ENCODE measurements at places on chromosomes 1 and 21.

DNA sequence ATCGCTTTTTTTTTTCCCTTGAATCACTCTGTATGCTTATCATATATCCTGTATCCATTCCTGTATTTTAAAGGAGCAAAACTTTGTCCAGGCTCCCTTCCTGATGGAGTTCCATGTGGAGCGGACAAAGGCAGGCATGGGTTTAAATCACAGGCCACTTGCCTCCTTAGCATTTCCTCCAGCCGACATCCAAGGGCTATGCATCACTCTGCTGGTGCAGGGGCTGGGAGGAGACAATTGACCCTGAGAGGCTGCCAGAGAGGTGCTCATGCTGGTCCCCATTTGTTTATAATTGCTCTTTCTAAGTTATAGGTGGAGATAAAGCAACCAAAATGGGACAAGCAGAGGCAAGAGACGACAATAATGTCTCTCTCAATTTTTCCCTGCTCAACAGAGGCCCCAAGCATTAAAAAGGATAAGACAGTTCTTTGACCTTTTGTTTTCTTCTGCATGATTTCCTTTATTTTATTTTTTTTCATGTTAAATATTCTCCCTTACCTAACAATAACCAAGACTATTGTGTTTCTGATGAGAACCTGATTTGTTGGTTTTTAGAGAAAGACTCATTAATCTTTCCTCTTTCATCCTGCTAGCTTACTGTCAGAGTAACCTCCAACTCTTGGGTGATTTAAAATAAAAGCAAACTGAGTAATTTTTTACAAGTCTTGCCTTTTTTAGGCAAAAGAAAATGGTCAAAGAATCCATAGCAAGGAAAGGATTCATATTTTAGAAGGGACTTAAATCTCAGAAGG lies 353.7 kb downstream of the ADGRL2 start:
- no peak for DNase-seq

DNA sequence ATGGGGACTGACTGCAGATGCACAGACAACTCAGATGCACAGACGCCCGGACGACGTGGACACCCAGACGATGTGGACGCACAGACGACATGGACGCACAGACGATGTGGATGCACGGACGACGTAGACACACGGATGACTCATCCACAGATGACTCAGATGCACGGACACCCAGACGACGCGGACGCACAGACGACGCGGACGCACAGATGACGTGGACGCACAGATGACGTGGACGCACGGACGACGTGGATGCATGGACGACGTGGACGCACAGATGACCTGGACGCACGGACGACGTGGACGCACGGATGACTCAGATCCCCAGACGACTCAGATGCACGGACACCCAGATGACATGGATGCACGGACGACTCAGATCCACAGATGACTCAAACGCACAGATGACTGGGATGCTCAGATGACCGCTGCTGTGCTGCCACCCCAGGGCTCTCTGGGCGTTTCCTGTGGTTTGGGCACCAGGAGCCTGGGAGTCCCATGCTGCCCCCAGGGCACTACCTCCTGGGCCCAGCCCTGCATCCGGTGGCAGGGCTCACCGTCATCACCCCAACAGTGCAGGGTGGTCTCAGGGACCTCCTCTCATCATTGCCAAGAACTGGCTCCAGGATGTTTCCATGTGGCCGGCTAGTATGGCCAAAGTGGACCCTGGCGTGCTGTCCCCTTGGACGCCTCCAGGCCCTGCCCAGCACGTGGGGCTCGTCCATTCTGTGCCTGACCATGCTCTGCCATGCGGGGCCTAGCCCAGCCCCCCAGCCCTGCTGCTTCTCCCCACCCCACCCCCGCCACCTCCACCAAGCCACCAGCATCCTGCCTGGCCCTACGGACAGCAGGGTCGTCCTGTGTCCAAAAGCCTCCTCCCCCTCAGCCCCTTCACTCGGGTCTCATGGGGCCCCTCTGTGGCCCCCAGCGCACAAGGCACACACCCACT lies 14.0 kb downstream of the FAAP20 start:
- no peak for DNase-seq

- no peak for DNase-seq
Observed at GRCh38 chr1:89955311-89956205, 39.4 kb upstream of the ZNF326 start.

GRCh38 chr1:200646515-200646914 lies 23.2 kb downstream of the DDX59 start:
- DNase-seq, result no peak

- no peak for DNase-seq
Observed at GRCh38 chr1:64880449-64880848, 85.9 kb downstream of the JAK1 start.

Measured in activated naive CD4-positive, alpha-beta T cell (primary cell).